ENCODE measurements at places on chromosomes 6 and 20.

DNA sequence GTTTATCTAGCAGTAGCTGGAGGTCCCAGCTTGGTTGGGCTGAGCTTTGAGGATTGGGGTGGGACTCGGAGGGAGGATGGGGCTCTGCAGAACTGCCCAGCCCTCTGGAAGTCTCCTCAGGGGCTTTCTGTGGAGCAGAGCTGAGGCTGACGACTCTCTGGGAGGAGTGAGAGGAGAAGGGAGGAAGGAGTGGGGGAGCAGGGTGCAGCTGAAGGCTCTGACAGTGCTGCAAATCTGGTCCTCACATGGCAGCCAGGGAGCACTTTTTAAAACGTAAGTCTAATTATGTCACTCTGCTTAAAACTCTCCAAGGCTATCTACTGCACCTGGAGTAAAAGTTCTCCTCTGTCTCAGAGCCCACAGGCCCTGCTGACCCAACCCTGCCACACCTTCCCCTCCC lies 32.4 kb downstream of the GRM4 start:
- no peak for DNase-seq

- no peak for DNase-seq
These were observed 91.0 kb upstream of the FOXA2 start for GRCh38 chr20:22675341-22675740.

GRCh38 chr20:31604567-31605030 lies 490 bp upstream of the ID1 start:
- DNase-seq = no peak

- no peak for DNase-seq
These were observed 182.7 kb upstream of the SALL4 start for GRCh38 chr20:51985013-51985415.

DNA sequence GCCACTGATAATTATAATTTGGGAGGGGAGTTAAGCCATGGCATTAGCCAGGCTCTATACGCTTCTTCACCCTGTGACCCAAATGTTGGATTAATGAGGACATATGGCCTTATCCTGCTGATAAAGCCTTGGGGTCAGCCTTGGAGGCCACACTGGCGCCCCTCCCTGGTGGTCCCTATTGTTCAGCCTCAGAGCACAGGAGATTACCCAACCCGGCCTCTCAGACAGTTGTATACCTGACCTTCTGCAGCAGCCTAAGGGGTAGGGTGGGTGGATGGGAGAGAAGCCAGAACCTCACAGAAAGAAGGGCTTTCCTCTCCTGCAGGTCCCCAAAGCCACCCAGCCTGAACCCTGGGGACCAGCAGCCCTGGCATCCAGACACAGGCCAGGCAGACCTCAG lies 76.8 kb downstream of the LINC00237 start:
- no peak for DNase-seq

- peak; percentile 45 for DNase-seq
These were observed 87.7 kb downstream of the TMEM242 start for GRCh38 chr6:157235600-157236039.

DNA sequence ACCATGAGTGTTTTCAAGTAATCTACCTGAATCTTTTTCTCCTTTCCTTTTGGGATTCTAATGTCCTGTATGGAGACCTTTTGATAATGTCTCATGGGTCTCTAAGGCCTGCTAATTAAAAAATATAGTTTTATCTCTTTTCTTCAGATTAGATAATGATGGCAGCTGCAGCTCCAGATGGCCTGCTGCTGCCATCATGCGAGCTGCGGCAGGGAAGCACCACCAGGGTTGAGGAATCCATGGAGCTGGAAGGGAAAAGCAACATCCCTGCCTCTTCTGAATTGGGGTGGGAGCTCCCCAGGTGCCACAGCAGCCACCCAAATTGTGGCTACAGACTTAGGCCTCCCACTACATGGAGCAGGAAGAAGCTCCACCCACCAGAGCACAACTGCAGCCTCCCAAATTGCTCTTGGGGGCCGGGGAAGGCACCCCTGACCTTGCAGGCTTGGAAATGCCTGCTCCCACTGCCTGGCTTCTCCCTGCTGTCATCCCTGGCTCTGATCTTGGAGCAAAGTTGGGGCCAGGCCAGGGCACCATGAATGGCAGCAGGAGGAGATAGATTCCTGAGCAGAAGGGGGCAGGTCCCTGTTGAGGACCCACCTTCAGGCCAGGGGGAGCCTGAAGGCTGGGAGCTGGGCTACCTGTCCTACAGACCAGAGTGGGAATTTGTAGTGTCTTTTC lies 189.6 kb upstream of the MAN1A1 start:
- DNase-seq = no peak

DNA sequence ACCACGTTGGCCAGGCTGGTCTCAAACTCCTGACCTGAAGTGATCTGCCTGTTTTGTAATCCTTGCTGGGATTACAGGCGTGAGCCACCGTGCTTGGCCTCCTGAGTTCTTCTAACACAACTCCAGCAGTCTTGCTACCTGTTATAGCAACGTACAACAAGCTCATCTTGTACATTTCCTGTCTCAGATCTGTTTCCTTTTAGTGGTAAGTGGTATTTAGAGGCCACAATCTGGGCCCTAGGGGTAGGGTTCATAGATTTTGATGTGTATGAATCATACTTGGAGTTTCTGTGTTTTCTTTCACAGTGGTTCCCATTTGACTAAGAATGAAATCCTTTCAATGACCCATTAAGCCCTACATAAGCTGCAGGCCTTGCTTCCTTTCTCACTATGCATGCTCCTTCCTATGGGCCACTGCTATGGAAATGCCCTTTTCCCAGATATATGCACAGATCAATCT lies 27.1 kb upstream of the SYNCRIP start:
- peak; percentile 68 for DNase-seq

DNA sequence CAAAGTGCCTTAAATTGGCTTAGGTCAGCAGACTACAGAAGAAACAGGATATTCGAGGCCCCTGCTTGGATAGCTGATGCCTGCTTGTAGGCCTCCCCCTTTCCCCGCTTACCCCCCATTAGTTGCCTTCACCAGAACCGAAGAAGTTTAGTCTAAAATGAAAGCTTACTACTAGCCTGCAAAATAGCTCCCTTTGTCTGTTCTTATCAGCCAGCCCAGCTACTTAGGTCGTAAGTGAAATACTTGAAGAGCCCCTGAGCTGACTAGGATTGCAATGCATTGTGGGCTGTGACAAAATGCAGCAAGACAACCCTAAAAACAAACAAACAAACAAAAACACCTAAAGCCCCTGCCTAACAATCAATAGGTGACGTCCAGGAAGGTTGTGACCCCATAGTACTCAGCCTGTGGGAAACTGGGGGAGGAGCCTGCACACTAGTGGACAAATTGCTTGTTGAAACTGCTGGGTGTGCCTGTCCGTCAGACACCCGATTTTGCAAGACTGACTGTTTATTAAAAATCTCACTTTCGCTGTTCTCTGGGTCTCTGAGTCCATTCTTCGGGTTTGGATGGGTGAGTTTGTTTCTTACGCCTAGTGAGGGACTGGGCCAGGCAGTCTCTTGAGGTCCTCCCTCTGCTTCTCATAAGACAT lies 105.0 kb upstream of the DUSP22 start:
- DNase-seq = no peak

GRCh38 chr6:106287215-106287614 lies 38.3 kb downstream of the ATG5 start:
- no peak for DNase-seq

GRCh38 chr6:8030920-8031319 lies 33.3 kb downstream of the BLOC1S5 start:
- no peak for DNase-seq

DNA sequence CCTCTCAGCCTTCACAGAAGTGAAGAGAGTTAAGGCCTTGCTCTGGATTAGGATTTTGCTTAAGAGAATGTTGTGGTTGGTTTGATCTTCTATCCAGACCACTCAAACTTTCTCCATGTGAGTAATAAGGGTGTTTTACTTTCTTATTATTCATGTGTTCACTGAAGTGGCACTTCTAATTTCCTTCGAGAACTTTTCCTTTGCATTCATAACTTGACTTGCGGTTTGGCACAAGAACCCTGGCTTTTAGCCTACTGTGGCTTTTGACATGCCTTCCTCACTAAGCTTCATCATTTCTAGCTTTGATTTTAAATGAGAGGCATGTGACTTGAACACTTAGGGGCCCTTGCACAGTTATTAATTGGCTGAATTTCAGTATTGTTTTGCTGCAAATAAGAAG lies 166.1 kb upstream of the OPRM1 start:
- no peak for DNase-seq

DNA sequence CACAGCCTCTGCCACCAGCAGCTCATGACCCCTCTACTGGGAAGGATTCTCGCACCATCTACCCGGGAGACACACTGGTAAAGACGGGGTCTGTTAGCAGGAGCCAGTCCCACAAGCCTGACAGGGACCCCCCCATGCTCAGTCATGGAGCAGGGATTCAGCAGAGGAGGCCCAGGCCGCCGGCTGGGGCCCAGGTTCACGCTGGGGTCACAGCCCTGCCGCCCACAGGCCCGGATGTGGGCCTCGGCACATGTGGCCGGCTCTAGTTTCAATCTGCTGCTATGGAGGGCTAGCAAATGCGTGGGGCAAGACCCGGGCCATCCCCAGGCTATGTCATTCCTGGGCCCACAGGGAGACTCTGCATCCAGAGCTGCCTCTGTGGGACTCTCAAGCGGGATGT lies 25.1 kb downstream of the PXDC1 start:
- DNase-seq = peak; percentile 55

- DNase-seq = no peak
These were observed 35.5 kb upstream of the NXT1 start for GRCh38 chr20:23315099-23315498.

DNA sequence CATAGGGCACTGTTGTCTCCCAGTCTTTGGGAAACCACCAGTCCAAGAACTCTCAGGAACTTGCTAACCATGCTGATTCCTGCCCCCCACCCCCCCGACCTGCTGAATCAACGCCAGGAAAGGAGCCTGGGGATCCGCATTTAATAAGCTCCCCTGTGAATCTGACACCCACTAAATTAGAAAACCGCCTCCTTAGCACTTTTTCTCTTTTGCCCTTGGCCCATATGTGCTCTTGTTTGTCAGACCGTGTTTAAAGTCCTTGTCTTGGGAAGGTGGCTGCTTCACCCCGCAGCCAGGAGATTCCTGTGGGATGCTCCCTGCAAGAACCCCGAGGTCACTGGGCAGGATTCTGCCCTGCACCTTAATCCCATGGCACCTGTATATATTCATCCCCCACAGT lies 15.7 kb upstream of the FOXP4 start:
- DNase-seq = no peak

- no peak for DNase-seq
These were observed 180.4 kb upstream of the FOXQ1 start for GRCh38 chr6:1131285-1132079.

GRCh38 chr20:957544-957943 lies 41.4 kb upstream of the ANGPT4 start:
- DNase-seq = no peak

DNA sequence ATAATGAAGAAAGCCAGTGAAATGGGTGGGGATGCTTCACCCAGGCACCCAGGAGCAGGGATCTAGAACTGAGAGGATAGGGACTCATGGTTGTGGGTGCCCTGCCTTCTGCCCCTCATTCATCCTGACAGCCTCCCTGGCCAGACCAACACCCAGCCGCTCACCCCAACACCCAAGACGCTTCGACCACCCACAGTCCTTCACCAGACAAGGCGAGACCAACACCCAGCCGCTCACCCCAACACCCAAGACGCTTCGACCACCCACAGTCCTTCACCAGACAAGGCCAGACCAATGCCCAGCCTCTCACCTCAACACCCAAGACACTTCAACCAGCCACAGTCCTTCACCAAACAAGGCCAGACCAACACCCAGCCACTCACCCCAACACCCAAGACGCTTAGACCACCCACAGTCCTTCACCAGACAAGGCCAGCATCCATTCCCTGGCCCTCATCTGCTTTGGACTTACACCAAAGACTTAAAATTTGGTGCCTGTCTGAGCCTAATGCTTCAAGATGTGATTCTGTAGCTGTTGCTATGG lies 131.5 kb downstream of the ANKRD60 start:
- no peak for DNase-seq

GRCh38 chr6:49384904-49385303 lies 78.1 kb downstream of the MMUT start:
- no peak for DNase-seq

DNA sequence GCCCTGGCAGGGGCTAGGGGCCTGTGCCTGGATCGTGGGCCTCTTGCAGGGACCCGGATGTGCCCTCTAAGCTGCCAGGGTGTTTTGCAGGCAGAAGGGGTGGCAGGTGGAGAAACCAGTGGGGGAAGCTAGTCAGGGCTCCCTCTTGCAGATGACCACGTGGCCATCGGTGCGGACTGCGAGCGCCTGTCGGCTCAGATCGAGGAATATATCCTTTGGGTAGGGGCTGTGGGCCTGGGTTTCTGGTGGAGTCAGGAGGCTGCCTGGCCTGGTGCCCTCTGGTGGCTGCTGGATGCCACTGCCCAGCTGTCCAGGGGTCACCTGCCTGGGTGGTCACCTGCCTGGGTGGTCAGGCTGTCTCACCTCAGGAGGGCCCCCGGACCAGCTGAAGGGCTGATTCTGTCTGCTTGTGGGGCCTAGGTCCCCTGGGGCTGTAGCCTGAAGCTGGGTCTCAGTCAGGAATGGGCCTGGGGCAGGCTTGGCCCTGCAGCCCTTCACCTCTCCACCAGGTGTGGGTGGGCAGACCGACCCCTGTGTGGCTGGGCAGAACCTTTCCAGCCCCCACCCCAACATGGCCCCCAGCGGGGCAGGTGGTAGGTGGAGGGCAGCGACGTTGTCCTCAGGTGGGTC lies 6.7 kb downstream of the TCEA2 start:
- DNase-seq = peak; percentile 59

- DNase-seq = no peak
These were observed 349.6 kb downstream of the PKHD1 start for GRCh38 chr6:51737580-51738360.

DNA sequence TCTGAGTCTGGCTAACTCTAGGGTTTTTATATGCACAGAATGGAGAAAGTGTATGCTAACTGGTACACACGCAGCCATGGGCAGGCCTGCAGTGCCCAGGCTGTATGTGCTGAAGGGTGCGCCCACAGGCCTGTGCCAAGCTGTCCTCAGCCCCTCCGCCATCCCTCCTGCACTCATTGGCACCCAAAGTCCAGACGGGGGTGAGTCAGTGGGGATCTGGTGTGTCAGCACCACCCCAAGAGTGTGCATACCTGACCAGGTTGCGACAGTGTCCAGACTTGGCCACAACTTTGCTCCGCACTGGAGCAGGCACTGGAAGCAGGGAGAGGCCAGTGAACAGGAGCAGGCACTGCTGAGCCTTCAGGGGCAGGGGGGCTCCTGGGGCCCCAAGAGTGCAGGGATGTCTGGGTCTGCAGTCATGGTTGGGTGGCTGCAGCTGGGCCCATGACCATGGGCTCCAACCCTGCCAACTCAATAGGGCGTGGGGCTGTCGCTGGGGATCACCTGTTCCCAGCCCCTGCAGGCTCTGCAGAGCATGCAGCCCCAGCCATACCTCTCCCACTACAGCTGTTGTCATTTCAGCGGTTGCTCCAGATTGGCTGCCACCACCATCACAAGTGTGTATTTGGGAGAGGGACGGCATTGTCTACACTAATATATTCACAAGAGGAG lies 717.8 kb downstream of the EPHA7 start:
- DNase-seq = no peak

- no peak for DNase-seq
These were observed 29.5 kb upstream of the BHLHE23 start for GRCh38 chr20:63036291-63036690.

All from GM10248 (cell line).